Activated CD4-positive, alpha-beta memory T cell treated with anti-CD3 and anti-CD28 coated beads for 36 hours (primary cell): ENCODE measurements at places on chromosomes 7 and 10. TPM values are rescaled to one million over a fixed set of nuclear protein-coding genes. Genes with fewer than 3 reads are reported as not detected.
A peak's percentile ranks its signal among the peaks of the same experiment; 100 is the strongest.

DNA sequence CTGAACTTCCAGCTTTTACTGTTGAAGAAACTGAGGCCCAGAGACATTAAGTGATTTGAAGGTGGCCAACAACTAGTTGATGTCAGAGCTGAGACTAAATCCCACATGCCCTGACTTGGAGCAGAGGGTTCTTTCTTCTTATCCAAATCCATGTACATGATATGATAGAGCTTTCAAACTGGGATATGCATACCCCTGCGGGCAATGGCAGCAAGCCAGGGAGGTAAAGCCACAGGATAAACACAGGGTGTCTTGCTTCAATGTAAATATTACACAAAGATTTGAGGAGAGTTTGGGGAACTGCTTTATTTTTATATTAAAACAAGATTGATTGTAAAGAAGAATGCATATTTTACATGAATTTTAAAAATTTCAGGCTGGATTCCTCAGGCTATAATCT lies 2.3 kb upstream of the LRRC72 start:
- DNase-seq, result no peak

GRCh38 chr10:29823553-29824080 lies 188.8 kb upstream of the SVIL start:
- DNase-seq, result no peak

IFIT2 gene
- 26.6 TPM for total RNA-seq

- no peak for DNase-seq
These were observed 124.1 kb downstream of the SMURF1 start for GRCh38 chr7:99019523-99020412.

SPDYE6 gene
- total RNA-seq, result not detected

DNA sequence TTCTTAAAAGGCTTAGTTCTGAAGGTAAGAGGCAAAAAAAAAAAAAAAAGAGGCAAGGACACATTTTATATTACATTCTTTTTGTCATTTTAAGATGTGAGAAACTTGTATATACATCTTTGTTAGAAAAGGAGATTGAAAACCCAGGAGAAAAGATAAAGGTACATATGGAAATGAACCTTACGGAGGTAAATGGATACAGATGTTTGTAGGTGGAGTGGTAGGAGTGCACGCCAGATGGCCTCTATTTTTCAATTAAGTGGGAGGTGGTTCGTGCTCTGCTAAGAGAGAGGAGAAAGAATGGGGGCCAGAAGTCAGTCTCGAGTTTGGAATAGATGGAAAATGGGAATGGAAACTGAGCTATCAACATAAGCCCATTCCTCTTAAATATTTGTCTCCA lies 622.5 kb upstream of the GHITM start:
- no peak for DNase-seq

DNA sequence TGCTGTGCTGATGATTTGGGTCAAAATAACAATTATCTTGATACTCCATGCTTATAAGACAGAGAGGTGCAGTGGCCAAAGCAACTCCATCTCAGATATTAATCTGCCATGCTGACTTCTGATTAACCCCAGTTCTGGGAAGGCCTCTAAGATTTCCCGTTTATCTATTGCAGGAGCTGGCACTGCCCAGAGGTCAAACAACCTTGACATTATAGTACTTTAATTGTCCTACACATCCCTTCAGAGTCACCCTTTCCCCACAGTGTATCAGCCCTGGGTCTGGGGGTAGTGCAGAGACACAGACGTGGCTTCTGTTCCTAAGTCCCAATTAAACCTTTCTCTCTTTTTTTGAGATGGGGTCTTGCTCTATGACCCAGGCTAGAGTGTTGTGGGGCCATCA lies 63.8 kb downstream of the PARD3 start:
- no peak for DNase-seq

SLC26A3 gene
- total RNA-seq, result not detected

HSPA14 gene
- total RNA-seq, result 31.2 TPM

AKR1C8 gene
- total RNA-seq, result 0.33 TPM

- peak; percentile 40 for DNase-seq
These were observed 46.4 kb upstream of the MKRN1 start for GRCh38 chr7:140525743-140526142.

CUBN gene
- 0.24 TPM for total RNA-seq

GRCh38 chr7:126578338-126578737 lies 674.4 kb downstream of the GRM8 start:
- no peak for DNase-seq

PKD2L1 gene
- not detected for total RNA-seq

- DNase-seq, result peak; percentile 80
These were observed 98.0 kb upstream of the ANLN start for GRCh38 chr7:36291387-36292316.

GRCh38 chr7:55235115-55235514 lies 130.0 kb upstream of the LANCL2 start:
- DNase-seq, result no peak

DNA sequence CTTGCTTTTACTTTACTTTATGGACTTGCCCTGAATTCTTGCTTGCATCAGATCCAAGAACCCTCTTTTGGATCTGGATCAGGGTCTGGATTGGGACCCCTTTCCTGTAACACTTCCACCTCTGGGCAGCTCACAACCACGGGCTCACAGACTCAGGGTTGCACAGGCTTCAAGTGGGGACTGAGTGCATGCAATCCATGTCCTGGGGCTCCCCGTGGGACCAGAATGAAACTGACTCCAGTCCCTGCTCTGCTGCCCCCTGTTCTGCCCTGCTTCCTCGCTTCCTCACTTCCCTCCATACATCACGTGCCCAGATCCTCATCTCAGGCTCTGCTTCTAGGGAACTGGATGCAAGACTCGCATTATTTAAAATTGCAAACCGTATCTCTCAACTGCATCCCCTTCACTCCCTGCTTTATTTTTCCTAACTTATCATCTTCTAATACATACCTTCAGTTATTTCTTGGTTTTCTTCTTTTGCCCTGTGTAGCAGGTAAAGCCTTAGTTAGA lies 23.3 kb upstream of the INMT start:
- DNase-seq, result no peak

GRCh38 chr7:134434701-134435100 lies 24.2 kb downstream of the AKR1B1 start:
- no peak for DNase-seq

GPER1 gene
- total RNA-seq, result 0.12 TPM

GRCh38 chr7:102896585-102896984 lies 16.2 kb upstream of the LRRC17 start:
- DNase-seq, result no peak

TRDMT1 gene
- 5.0 TPM for total RNA-seq

- DNase-seq, result no peak
These were observed 10.7 kb downstream of the GRK5 start for GRCh38 chr10:119217991-119218490.

DNA sequence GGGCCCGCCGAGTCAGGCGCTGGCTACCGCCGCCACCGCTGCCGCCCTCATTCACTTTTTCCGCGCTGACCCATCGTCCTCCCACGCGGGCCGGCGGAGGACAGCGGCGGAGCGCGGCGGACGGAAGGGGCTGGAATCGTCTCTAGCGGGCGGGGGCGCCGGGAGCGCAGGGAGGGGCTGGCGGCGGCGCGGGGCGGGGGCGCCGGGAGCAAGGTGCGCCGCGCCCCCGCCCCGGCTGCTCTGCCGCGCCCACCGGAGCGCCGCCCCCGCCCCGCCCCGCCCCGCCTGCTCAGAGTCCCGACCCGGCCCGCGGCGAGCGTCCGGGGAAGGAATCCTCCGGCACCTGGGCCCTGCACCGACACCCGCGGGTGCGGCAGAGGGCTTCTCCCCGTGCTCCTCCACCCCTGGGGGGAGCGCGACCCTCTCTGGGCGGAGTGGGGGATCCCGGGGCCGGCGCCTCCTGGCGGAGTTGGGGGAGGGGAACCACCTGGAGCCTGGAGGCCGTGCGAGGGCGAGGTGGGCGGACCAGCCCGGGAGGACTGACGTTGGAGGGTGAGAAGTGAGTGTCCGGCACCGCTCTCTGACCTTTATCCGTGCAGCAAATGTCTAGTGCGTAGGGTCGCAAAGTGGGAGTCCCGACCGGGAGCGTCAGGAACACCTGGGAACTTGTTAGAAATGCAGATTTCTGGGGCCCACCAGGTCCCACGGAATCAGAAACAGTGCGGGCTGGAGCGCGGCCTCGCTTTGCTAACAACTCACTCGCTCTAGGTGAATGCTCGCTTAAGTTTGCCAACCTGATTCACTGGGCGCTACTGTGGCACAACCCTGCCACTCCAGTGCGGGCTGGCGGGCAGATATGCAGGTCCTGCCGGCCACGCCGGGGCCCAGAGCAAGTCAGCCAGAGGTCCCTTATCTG lies at the start of gene COBL:
TSS of gene COBL (minus strand) at position 144 of the 916 bp plus-strand sequence. CDS start 176 bp downstream, outside the sequence.
- DNase-seq, result no peak

FEZF1 gene
- total RNA-seq, result not detected

DNA sequence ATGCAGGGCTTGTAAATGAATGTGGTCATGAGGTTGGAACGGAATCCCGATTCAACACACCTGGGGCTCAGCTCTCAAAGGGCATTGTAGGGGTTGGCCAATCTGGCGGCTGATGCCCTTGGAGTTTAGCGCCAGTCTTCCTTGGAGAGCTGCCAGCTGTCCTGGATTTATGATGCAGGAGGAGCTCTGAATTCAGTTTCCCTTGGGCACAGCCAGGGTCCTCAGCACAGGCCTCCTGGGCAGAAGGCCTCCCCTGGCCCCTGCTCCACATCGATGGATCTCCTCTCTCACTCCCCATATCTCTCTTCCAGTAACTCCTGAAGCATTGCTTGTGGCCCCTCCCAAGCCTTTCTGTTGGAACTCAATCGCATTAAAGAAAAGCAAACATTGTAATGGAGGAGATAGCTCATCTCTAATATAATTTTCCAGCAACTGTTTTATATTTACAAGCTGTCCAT lies 985 bp upstream of the CYTH3 start:
- DNase-seq, result no peak
